ENCODE measurements at places on chromosomes 13 and 19. TPM values are rescaled to one million over a fixed set of nuclear protein-coding genes. Genes with fewer than 3 reads are reported as not detected.

Gene IFNL1
- not detected for total RNA-seq

Gene CPAMD8
- 1.8 TPM for total RNA-seq

Gene CGB8
- total RNA-seq, result not detected

Gene SYMPK
- total RNA-seq, result 55.7 TPM

Gene ACP7
- not detected for total RNA-seq

Gene KIR3DL1
- not detected for total RNA-seq

- DNase-seq, result no peak
Measured at GRCh38 chr19:40947573-40947972, 43.5 kb upstream of the CYP2B6 start.

- DNase-seq, result no peak
Measured at GRCh38 chr19:55581823-55582223, 1.2 kb upstream of the ZNF579 start.

DNA sequence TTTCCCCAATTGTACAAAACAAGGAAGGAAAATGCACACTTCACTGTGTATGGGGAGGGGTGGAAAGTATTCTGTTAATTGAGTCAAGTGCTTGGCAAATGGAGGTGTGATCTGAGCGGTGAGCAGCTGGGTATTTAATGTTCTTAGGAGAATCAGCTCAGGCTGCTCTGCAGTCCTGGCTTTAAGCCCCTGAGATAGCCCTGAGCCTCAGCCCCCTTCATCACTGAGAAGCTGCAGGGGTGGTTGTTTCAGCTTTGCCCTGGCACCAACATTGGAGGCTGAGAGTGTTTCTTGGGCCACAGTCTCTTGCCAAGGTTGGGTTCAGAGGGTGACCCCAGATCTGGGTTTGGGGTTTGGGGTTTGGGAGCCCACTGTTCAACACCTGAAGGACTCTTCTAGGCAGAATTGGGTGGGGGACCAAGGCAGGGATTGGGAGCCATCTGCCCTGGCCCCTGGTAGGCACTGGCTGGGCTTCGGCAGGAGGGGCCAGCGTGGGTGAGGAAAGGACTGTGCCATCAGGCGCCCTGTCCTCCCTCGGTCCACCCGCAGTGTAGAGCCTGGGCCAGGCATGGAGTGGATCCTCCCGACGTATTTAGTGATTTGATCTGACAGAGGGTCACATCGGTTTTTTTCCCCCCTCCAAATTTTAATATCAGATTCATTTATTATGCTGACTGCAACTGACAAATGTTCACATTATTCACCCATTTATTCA, 66.7 kb upstream of the ZNF536 start:
- no peak for DNase-seq

DNA sequence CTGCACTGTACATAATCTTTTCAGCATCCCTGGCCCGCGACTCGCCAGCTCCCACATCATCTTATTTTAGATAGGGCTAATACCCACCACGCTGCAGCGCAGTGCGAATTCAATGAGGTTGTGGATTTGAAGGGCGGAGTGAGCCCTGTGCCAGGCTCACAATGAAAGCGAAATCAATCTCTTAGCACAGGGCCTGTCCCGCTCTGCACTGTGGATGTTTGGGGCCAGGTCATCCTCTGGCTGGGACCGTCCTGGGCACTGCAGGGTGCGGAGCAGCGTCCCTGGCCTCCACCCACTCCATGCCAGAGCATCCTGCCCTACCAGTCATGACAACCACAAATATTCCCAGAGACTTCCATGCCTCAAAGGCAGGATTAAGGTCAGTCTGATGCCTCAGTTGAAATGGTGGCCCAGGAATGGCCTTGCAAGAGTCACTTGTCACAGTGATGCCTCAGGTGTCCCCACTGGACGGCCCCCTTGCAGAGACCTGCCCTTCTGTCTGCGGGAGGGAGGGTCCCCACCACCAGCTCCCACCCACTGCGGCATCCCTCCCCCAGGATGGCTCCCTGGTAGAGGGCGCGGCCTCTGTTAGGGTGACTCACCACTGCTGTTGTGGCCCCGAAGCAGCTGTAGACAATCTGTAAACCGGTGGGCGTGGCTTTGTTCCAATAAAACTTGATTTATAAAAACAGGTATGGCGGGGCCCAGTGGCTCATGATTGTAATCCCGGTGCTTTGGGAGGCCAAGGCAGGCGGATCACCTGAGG, 5.6 kb downstream of the UHRF1 start:
- DNase-seq, result peak; percentile 93

DNA sequence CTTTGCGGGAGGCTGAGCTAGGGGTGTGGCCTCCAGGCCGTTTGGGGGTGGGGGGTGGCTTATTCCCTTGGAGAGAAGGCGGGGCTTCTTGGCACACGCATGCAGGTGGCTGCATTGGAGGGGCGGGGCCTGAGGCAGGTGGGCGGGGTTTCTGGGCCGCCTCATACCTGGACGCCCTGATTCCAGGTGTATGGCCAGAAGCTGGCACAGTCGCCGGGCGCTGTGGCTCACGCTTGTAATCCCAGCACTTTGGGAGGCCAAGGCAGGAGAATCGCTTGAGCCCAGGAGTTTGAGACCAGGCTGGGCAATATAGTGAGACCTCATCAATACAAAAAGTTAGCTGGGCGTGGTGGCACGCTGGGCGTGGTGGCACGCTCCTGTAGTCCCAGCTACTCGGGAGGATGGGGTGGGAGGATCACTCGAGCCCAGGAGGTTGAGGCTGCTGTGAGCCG, 7.8 kb downstream of the ABCA7 start:
- DNase-seq, result peak; percentile 42

- peak; percentile 66 for DNase-seq
Measured at GRCh38 chr13:99197117-99197651, 3.5 kb upstream of the UBAC2 start.

GRCh38 chr13:41459432-41460073, 2.2 kb downstream of the RGCC start:
- DNase-seq, result no peak

DNA sequence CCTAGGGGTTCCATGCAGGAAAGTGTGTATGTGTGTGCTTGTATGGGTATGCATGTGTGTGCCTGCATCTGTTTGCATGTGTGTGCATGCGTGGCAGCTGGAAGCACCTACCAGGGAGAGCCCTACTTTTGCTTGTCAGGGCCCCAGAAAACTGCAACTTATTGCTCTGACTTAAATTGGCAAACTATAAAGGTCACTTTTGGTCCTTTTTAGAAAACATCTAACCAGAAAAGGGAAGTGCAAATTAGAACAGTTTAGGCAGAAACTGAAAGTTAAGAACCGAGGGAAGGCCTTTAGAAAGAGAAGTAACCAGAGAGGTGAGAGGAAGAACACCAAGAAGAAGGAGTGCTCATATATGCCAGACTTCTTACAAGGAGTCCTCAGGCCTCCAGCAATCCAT, 32.5 kb downstream of the DLEU7 start:
- no peak for DNase-seq
